Stimulated activated CD8-positive, alpha-beta memory T cell treated with anti-CD3 and anti-CD28 coated beads, Interleukin-2, amount 100 ng/mL, for 1 hour (primary cell): ENCODE measurements at places on chromosomes 2 and 18.

DNA sequence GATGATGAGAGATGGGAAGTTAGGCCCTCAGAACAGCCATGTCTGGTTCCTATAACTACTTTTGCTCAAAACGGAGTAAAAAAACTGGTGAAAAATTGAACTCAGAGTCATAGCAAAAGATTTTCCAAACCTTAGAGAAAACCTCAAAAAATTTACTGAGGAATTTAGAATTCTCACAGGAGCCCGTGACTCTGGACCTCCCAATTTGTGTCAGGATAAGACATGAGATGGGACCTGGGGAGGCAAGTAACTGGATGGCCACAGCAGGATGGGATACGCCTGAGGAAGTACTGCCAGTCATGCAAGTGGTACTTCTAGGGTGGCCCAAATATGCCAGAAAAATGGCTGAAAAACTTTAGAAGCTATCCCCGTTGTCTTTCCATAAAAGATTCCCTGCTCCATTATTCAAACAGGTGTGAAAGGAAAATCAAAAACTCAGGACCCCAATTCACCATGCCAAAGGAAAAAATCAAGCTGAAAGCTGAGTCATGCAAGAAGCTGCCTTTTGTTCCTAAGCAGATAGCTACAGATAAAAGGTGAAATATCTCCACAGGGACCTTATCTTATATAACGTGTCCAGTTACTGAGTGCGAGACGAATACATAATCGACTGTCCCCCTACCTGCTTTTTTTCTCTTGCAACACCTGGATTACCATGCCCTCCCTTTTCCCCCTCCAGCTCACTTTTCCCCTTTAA lies 34.1 kb upstream of the LIPG start:
- no peak for DNase-seq

GRCh38 chr2:63842149-63843061 lies 709 bp downstream of the UGP2 start:
- no peak for DNase-seq

GRCh38 chr18:38358805-38359657 lies 793.4 kb upstream of the CELF4 start:
- DNase-seq = no peak

DNA sequence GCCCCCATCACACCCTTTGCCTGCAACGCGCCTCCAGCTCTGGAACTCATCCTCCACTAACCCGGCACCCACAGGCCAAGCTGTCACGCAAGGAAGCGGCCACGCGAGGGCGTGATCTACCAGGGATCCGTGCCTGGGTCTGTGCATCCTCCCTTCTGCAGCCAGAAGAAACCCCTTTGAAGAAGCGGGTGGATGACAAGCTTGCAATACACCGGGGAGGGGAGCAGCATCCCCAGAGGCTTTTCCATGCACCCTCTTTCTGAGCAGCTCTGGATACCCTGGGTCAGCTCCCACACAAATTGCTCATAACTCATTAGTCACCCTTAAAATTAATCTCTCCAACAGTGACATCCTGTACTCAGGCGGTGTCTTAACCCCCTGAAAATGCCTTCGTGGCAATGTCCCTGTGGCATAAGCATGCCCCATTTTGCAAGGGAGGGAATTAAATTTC lies 47.6 kb downstream of the PDCL3 start:
- peak; percentile 59 for DNase-seq

DNA sequence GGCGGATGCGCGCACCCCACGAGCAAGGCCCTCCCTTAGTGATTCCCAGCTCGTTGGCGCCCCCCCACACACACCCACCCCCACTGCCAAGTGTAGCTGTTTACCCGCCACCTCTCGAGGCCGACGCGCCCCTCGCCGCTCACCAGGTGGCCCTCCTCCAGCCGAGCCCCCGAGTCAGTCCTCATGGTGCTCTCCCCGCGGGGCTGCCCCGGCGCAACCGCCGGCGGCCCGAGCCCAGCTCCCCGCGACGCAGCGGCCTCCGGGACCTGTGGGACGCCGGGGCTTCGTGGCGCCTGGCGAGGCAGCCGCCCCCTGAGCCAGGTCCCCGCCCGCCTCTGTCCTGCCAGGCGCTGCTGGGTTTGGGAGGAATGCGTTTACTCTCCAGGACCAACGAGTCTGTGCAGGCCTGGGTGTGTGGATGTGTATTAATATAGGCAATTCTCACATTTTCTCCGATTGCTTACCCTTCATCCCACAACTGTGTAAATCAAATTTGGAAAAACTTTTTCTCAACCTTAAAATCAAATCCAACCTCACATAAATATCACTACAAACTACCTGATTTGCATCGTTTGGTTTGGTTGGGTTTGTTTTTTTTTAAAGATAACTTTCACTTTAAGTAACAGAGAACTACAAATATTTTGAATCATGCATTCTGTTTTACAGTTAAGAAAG lies at the start of gene TMEM237:
TMEM237 (minus strand) TSS at position 288 of the 675 bp plus-strand sequence; CDS start at position 185, 103 bp downstream.
- no peak for DNase-seq

DNA sequence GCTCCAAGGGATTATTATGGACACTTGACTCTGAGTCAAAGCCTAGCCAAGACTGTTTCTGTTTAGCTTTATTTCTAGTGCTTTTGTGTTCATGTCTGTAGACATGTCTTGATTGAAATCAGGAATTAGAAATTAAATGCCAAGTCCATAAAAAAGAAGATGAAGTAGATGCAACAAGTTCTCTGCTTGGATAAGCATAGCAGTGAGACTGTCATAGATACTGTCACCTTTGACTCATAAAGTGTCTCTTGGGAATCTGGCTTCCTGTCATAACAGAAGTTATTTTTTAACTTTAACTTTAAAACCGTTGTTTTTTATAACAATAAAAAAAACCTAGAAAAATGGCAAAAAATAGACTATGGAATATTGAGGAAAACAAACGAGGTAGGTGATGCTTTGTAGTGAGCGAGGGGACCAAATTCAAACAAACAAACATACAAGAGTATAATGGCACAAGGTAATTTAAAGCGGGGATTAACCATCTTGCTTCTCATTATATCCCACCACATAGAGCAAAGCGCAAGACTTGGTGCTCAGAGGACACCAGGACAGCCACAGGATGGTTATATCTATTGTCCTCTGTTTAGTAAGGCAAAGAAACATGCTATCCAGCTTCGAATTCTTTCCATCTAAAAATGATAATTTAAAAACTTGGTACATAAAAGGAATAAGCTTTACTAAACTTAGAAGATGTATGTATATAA lies 64.6 kb downstream of the CD226 start:
- no peak for DNase-seq

GRCh38 chr18:2656237-2656980 lies 883 bp downstream of the SMCHD1 start:
- DNase-seq = no peak

GRCh38 chr2:10495988-10496313 lies 47.8 kb upstream of the ODC1 start:
- no peak for DNase-seq

GRCh38 chr2:181235683-181236459 lies 221.3 kb upstream of the ITGA4 start:
- no peak for DNase-seq

- no peak for DNase-seq
Observed at GRCh38 chr2:146853741-146854444, 990.9 kb upstream of the ACVR2A start.

- no peak for DNase-seq
Observed at GRCh38 chr2:55043841-55044240, 6.4 kb downstream of the RTN4 start.

- no peak for DNase-seq
Observed at GRCh38 chr2:119049968-119050704, 108.1 kb downstream of the MARCO start.

- no peak for DNase-seq
Observed at GRCh38 chr2:170924969-170925368, 4.1 kb upstream of the GORASP2 start.

DNA sequence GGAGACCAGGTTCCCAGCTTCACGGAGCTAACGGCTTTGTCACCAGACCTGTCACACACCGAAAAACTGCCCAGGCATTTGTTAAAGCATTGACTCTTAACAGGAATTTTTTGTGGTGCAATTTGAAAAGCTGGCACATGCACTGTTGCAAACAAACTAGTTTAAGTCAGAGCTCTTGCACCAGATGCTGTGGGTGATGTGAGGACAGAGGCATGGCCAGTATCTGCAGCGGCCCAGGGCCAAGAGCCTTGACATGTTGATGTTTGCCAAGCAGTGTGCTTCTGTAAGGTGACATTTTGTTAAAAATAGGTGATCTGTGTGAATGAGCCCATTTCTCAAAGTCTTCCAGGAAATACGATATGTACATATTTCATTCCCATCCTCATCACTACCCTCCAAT lies 142.5 kb downstream of the MTCL1 start:
- DNase-seq = no peak

DNA sequence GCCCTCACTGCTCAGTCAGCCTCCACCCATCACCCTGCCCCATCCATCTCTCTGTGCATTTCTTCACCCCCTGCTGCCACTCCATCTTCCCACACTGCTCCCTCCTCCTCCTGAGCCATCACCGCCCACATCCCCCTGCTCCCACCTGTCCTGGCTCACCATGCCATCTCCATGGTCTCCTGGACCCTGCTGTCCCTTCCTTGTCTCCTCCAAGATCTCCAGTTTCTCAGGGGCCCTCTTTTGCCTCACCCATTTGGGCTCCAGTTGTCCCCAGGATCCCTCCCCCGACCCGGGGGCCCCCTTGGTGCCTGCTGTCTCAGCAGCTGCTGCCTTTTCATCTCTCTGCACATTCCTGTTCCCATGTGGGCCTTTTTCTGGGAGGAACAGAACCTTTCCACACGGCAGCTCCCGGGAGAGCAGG lies 10.6 kb downstream of the SPEG start:
- DNase-seq = no peak

- no peak for DNase-seq
Observed at GRCh38 chr2:163675388-163675787, 60.4 kb downstream of the FIGN start.

GRCh38 chr2:192072261-192072660 lies 122.5 kb downstream of the TMEFF2 start:
- DNase-seq = no peak

DNA sequence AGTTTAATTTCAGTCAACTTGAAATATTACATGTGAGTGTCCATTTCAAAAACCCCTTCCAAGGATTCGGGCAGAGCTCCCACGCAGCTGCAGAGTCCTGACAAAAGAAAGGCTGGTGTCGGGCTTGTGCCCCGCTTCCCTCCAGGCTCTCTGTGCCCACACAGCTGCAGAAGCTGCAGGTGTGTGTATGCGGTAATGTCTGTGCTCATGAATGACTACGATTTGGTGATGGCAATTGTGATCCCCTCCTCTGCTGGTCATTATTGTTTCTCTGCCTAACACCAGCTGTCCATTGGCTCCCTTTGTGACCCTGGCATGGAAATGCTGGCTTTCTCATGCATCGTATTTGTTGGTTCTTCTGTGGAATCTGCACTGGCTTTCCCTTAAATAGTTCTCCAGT lies 224.8 kb downstream of the NUP35 start:
- no peak for DNase-seq

DNA sequence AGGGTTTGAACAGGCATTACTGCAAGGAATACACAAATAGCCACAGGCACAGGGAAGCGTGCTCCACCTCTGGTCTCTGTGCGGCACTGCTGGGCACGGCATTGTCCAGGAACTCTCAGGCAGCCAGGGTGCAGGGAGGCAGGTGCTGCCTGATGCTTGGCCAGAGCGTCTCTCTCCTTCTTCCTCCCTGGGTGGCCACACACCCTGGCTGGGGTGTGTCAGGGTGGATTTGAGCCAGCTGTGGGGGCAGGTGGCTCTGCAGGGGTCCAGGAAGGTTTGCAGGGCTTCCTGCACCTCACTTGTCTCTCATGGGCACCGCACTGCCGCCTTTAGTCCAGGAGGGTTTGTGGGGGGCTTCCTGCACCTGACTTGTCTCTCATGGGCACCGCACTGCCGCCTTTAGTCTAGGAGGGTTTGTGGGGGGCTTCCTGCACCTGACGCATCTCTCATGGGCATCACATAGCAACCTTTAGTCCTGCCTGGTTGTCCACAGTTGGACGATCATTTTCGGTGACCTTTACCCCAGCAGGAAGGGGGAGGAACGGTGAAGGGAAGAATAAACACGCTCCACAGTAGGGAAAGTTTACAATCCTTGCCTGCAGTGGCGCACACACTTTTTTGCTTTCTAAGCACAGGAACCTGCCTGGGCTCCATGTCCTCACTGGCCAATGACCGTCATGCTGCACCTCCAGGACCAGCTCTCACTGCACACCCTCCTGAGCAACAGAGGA lies 332.9 kb downstream of the EIPR1 start:
- DNase-seq = no peak

DNA sequence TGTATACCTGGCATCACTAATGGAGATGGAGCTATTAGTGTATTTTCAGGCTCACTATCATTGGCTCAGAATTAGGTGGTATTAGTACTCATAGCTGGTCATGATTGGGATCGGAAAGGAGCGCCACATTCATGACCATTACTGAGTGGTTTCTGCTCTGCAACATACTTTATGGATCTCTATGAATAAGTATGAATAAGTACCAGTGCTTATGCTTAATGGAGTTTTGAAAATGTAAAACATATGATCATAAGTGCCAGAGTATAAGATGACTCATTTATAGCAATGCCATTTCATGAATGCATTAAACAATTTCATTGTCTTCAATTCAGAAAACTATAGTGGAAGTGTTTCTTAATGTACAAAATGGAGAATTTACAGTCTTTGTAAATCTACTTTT lies 156.7 kb downstream of the GALNT3 start:
- no peak for DNase-seq

DNA sequence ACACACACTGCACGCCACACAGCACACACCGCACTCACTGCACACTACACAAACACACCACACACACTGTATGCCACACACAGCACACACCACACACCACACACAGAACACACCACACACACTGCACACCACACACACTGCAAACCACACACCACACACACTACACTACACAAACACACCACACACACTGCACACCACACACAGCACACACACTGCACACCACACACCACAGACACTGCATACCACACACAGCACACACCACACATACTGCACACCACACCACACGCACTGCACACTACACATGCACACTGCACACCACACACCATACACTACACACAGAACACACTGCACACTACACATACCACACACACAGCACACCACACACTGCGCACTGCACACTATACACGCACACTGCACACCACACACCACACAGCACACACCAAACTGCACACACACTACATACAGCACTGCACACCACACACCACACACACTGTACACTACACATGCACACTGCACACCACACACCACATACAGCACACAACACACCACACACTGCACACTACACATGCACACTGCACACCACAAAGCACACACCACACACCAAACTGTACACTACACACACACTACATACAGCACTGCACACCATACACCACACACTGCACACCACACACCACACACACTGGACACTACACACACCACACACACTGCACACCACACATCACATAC lies 59.6 kb downstream of the ASB1 start:
- DNase-seq = no peak
